ENCODE measurements at places on chromosomes 12 and 14. TPM values are rescaled to one million over a fixed set of nuclear protein-coding genes. Genes with fewer than 3 reads are reported as not detected.

DNA sequence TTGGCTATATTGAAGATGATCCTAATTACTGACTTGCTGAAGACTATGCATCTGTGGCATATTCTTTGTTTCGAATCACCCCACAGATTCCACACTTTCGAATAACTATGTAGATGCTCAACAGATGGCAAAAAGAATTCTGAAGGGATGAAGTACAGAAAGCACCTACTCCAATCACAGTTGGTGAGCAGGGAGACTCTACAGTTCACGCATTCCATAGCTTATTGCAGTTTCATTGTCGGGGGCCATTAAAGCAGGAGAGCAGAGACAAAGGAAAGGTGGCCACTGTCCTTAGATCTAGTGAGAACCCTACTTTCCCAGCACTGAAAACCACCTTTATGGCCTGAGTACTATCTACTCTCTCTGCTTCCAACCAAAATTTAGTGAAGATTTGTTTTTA lies 191.9 kb downstream of the STXBP6 start:
- DNase-seq = no peak
- H3K36me3 ChIP-seq = no peaks in the 10 kb centered on the region
- H3K4me3 ChIP-seq = no peak overlapping the region
- peaks cover 2% of the 10 kb centered on the region for H3K27me3 ChIP-seq
- no peaks in the 10 kb centered on the region for H3K4me1 ChIP-seq

ALDH6A1 gene
- 8.8 TPM for polyA plus RNA-seq

- DNase-seq = no peak
- H3K27ac ChIP-seq = no peak overlapping the region
- H3K4me1 ChIP-seq = no peaks in the 10 kb centered on the region
- H3K27me3 ChIP-seq = no peaks in the 10 kb centered on the region
- H3K4me3 ChIP-seq = no peak overlapping the region
Measured at GRCh38 chr14:32005628-32006027, 71.5 kb upstream of the ARHGAP5 start.

CCDC184 gene
- polyA plus RNA-seq = 0.03 TPM

LHX5 gene
- not detected for polyA plus RNA-seq

GRCh38 chr12:5756338-5756842 lies 188.7 kb downstream of the ANO2 start:
- DNase-seq = no peak
- no peak overlapping the region for H3K4me3 ChIP-seq
- H3K27ac ChIP-seq = no peak overlapping the region
- no peaks in the 10 kb centered on the region for H3K36me3 ChIP-seq
- H3K4me1 ChIP-seq = no peaks in the 10 kb centered on the region

- no peaks in the 10 kb centered on the region for H3K4me1 ChIP-seq
- DNase-seq = no peak
- H3K27me3 ChIP-seq = no peaks in the 10 kb centered on the region
- no peak overlapping the region for H3K27ac ChIP-seq
- H3K36me3 ChIP-seq = no peaks in the 10 kb centered on the region
Measured at GRCh38 chr14:95340201-95340697, 20.5 kb upstream of the CLMN start.

DNA sequence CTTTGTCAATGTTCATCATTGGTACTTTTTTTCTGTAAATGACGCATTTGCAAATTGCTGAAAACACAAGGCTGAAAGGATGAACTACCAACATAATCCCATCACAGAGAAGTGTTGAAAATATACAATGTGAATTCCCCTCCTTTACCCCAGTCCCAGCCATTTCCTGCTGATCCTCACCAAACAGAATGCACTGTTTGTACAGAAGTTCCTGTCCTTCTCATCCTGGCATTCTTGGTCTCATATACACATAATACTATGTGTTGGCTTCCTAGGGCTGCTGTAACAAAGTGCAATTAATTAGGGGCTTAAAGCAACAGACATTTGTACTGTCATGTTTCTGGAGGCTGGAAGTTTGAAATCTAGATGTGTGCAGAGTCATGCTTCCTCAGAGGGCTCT lies 836.2 kb upstream of the MGAT4C start:
- H3K27me3 ChIP-seq = no peaks in the 10 kb centered on the region
- H3K4me1 ChIP-seq = no peaks in the 10 kb centered on the region
- H3K36me3 ChIP-seq = no peaks in the 10 kb centered on the region
- no peak overlapping the region for H3K4me3 ChIP-seq

DNA sequence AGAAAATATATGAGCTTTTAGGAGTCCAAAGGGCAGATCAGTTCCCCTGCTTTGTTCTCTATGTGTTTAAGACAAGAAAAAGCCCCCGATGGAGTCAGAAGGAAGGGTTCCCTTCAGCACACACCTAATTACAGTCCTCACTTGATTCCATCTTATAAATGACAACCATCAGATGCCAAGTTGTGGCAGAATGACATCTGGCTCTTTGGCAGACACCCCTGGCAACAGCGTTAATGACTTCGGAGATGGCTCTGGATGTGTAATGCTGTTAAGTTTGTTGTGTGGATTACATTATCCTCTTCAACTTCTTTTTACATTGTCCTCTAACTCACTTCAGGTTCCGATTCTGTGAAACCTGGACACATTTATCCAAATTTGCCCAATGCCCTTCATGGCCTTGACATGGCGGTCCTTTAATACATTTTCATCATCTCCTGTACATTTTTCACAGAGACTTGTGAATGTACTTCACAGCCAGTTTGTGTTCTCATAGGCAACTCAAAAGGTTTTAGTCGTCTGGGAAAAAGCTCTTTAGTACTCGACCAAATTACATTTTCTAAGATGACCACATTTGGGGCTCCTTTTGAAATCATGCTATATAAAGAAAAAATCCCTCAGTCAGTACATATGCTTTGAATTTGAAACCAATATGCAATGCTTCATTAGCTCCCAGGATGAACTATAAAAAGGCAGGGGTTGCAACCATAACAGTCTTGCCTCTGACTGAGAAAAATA lies 667.8 kb downstream of the NOVA1 start:
- H3K4me1 ChIP-seq = no peaks in the 10 kb centered on the region
- no peak overlapping the region for H3K4me3 ChIP-seq
- DNase-seq = no peak
- H3K36me3 ChIP-seq = no peaks in the 10 kb centered on the region

FOXG1 gene
- polyA plus RNA-seq = not detected

DNA sequence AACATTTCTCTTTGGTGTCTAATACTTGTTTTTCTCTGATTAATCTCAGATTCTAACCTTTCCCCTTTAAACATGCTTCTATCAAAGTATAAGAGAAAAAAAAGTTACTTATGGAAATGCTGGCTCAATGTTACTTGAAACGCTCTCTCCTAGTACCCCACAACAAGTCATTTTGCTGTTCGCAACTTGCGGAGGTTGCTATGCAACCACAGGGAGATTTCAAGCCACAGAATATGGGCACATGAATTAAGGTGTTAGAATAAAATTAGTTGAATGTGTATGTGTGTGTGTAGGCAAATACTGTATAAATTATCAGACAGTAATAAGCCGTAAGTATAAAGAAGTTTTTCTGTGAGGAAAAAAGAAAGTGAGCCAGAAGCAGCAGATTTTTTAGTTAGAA lies 80.6 kb downstream of the CCDC59 start:
- no peaks in the 10 kb centered on the region for H3K4me1 ChIP-seq
- no peak overlapping the region for H3K4me3 ChIP-seq
- H3K27ac ChIP-seq = no peak overlapping the region
- no peak for DNase-seq

DNA sequence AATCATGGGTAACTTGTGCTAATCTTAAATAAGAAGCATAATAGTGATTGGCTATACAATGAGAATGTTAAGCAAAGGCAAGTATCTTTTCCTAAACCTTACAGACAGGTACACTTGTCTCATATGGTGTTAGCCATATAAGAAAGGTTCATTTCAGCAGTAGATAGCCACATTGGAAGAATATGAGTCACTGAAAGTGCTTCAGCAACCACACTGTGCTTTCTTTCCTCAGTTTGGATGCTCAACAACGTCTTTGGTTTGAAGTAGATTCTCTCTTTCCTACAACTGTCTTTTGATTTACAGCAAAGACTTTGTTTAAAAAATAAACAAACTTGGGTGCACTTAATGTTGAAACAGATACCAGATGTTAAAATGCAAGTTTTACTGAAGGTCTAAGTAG lies 8.9 kb downstream of the DDHD1 start:
- no peak for DNase-seq
- H3K4me3 ChIP-seq = no peak overlapping the region
- peaks cover 8% of the 10 kb centered on the region for H3K4me1 ChIP-seq
- H3K27ac ChIP-seq = no peak overlapping the region

PPP1R1A gene
- polyA plus RNA-seq = not detected

DNA sequence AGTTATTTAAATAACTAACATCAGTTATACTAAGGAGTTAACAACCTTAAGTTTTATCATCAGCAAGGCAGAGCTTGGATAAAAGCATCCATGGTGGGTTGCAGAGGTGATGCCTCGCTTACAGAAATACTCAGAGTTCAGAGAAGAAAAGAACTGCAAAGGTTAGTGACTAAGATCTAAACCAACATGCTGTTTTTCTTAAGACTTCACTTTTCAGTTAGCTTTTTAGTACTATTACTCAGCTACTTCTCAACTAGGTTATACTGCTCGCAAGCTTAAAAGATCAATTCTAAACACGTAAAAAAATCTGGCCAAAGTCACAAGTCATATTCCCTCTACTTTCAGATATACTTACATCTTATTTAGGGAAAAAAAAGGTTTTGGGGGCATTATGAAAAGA lies 2.8 kb downstream of the PPP1CC start:
- peak overlapping the region; percentile 9 for H3K4me3 ChIP-seq
- DNase-seq = no peak
- H3K27ac ChIP-seq = peak overlapping the region; percentile 27
- H3K27me3 ChIP-seq = no peaks in the 10 kb centered on the region
- H3K36me3 ChIP-seq = no peaks in the 10 kb centered on the region

HOXC11 gene
- not detected for polyA plus RNA-seq

DNA sequence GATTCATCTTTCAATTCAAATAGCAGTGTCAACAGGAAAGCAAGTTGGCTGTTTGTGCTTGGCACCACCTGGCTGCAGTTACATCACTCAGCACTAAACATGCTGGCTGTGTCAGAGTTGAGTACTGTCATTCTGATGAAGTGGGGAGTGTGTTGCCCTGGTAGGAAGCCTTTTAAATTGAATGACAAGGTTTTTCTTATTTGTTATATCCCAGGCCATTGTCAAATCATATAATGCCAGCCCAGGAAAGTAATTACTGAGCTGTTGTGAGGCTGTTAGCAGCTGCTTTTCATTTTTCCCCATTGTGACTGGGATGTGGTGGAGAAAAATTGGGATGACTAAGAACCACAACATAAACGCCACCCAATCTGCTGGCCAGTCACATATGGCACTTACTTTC lies 106.5 kb upstream of the PRKD1 start:
- no peak for DNase-seq
- no peak overlapping the region for H3K27ac ChIP-seq
- no peaks in the 10 kb centered on the region for H3K27me3 ChIP-seq
- H3K4me1 ChIP-seq = no peaks in the 10 kb centered on the region
- H3K36me3 ChIP-seq = no peaks in the 10 kb centered on the region

- peak; percentile 18 for DNase-seq
- peak overlapping the region; percentile 30 for H3K27ac ChIP-seq
- peaks cover 71% of the 10 kb centered on the region for H3K36me3 ChIP-seq
- H3K4me3 ChIP-seq = no peak overlapping the region
Measured at GRCh38 chr12:94272280-94272679, 123.9 kb downstream of the PLXNC1 start.

CMTM5 gene
- polyA plus RNA-seq = 0.93 TPM

- peak; percentile 46 for DNase-seq
- no peaks in the 10 kb centered on the region for H3K36me3 ChIP-seq
- peaks cover 51% of the 10 kb centered on the region for H3K27me3 ChIP-seq
- peaks cover 21% of the 10 kb centered on the region for H3K4me1 ChIP-seq
- H3K27ac ChIP-seq = no peak overlapping the region
Measured at GRCh38 chr12:42482748-42483520, 106.6 kb downstream of the PRICKLE1 start.

DNA sequence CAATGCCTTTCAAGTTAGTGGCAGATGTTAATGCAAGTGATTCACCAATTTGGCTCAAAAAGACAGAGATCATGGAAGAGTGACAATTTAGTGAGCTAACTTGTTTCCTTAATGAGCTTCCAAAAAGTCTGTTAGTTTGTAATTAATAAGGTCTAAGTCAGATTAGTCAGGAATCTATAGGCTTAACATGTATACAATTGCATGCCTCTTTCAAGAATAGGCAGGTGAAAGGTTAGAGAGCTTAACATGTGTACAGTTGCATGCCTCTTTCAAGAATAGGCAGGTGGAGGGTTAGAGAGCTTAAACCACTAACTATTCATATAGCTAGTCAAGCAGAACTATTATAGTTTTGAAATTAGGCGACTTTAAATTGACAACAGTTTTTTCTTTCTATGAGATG lies 663.8 kb downstream of the C12orf50 start:
- no peaks in the 10 kb centered on the region for H3K27me3 ChIP-seq
- H3K36me3 ChIP-seq = no peaks in the 10 kb centered on the region
- H3K4me1 ChIP-seq = no peaks in the 10 kb centered on the region
- DNase-seq = no peak

DNA sequence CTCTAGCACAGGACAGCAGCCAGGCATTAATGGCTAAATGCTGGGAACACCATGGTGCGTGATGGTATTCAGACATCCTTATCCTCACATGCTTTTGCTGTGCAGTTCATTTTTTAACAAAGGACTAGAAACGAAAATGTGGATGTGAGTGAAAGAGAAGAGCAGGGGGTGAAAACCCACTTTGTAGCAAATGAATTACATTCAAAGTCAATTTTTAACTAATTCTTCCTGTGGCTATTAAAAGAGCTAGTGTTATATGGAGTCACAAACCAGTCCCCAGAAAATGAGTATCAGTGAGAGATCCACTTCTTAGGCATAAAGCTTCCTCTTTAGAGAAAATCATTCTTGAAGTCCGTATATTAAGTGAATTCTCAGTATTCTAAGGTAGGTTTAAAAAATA lies 592.0 kb upstream of the LMO3 start:
- no peak for DNase-seq
- no peak overlapping the region for H3K27ac ChIP-seq
- H3K4me3 ChIP-seq = no peak overlapping the region
- no peaks in the 10 kb centered on the region for H3K4me1 ChIP-seq
- no peaks in the 10 kb centered on the region for H3K27me3 ChIP-seq
- no peaks in the 10 kb centered on the region for H3K36me3 ChIP-seq

- no peaks in the 10 kb centered on the region for H3K27me3 ChIP-seq
- H3K36me3 ChIP-seq = no peaks in the 10 kb centered on the region
- H3K4me3 ChIP-seq = no peak overlapping the region
- H3K4me1 ChIP-seq = no peaks in the 10 kb centered on the region
- no peak for DNase-seq
Measured at GRCh38 chr12:85809500-85809899, 26.7 kb downstream of the RASSF9 start.

- H3K36me3 ChIP-seq = no peaks in the 10 kb centered on the region
- no peak overlapping the region for H3K4me3 ChIP-seq
- H3K4me1 ChIP-seq = peaks cover 5% of the 10 kb centered on the region
- no peak for DNase-seq
- H3K27ac ChIP-seq = no peak overlapping the region
Measured at GRCh38 chr12:69687390-69687789, 11.7 kb downstream of the BEST3 start.

OAS1 gene
- 237 TPM for polyA plus RNA-seq

GRCh38 chr12:31861360-31861759 lies 97.9 kb upstream of the RESF1 start:
- no peak for DNase-seq
- peaks cover 4% of the 10 kb centered on the region for H3K4me1 ChIP-seq
- H3K27me3 ChIP-seq = no peaks in the 10 kb centered on the region
- H3K4me3 ChIP-seq = no peak overlapping the region

Data from CD14-positive monocyte (primary cell).